ENCODE measurements at places on chromosomes 3 and 15.

- DNase-seq = no peak
These were observed 1.5 kb downstream of the NICN1 start for GRCh38 chr3:49427586-49427985.

- no peak for DNase-seq
These were observed 2.2 kb downstream of the STRA6 start for GRCh38 chr15:74200412-74200815.

DNA sequence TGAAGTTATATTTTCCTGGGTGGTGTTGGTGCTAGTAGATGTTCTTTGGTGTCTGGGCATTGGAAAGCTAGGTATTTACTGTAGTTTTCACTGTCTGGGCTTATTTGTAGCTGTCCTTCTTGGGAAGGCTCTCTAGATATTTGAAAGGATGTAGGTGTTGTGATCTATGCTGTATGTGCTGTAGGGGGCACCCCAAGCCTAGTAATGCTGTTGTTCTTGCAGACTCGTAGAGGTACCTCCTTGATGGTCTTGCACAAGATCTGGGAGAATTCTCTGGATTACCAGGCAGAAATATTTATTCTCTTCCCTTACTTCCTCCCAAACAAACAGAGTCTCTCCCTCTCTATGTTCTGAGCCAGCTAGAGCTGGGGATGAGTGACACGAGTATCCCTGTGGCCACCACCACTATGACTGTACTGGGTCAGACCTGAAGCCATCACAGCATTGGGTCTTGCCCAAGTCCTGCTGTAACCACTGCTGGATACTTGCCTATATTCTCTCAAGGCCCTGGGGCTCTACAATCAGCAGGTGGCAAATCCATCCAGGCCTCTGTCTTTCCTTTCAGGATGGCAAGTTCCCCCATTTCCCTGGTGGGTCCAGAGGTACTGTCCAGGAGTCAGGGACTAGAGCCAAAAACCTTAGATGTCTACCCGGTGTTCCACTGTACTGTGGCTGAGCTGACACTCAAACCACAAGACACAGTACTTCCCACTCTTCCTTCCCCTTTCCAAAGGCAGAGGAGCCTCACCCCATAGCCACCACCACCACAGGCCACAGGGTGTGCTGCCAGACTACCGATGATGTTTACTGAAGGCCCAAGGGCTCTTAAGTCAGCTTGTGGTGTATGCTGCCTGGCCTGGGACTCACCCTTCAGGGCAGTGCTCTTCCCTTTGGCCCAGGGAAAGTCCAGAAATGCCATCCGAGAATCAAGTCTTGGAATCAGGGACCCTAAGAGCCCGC is 195.2 kb upstream of the DPPA4 start:
- DNase-seq = peak; percentile 3

DNA sequence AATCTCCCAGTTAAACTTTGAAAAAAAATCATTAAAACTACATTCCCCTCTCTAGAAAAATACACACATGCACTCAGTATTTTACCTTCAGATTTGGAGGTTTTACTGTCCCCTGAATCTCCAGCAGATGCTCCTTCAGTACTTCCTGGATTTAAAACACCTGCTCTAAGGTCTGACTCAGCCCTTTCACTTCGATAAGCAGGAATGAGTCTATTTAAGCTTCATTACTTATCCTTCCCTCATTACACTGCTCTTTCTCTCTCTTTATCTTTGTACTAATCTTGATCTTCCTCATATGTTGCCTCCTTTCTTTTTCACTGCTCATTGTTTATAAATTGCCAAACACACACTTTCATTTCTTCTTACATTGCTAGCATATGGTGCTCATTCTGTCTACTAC is 443.9 kb downstream of the DIPK2A start:
- no peak for DNase-seq

- DNase-seq = peak; percentile 13
These were observed 1.8 kb upstream of the ZSCAN2 start for GRCh38 chr15:84598993-84599392.

GRCh38 chr3:170712798-170713197 is 126.9 kb upstream of the SLC7A14 start:
- no peak for DNase-seq

DNA sequence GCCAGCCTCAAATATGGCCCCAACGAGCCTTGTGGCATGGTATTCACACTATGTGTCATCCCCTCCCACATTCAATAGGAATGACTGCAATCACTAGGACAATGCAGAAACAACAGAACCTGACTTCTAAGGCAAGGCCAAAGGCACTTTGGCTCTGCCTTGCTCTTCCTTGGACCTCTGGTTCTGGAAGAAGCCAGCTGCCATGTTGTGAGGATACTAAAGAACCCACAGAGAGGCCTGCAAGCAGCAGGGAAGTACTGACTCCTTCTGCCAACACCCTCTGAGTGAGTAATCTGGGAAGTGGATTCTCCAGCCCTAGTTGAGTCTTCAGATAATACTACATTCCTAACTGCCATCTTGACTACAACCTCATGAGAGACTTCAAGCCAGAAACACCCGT is 64.7 kb downstream of the ADAMTS9 start:
- DNase-seq = no peak

DNA sequence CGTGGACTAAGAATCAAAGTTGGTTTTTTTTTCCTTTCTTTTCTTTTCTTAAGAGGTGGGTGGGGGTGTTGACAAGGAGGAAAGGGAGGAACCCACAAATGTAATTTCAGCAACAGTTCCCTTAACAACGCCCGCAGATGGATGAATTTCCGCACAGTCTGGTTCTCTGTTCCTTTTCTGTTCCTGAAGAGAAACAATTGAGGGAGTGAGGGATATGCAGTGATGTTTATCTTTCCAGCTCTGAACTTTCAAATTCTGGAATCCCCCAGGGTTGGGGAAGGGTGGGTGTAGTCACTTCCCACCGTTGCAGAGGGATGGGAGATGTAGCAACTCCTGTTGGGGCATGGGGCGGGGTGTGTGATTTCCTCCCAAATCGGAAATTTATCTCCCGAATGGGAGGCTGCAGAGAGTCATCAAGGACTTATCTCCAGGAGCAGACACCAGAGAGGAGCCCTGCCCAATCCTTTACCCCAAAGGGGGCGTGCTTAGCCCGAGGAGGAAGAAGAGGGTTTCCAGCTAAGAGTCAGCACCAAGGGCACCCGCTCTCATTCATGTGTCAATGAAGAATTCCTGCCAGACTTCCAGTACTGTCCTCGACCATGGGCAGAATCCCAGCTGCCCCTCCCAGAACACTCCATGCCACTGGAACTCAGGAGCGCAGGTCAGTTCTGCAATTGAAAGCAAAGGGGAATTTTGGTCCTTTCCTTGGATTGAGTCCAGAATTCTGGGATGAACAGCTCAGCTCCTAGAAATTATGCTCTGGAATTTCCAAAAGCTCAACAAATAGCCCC is 35.0 kb upstream of the CFAP161 start:
- no peak for DNase-seq

DNA sequence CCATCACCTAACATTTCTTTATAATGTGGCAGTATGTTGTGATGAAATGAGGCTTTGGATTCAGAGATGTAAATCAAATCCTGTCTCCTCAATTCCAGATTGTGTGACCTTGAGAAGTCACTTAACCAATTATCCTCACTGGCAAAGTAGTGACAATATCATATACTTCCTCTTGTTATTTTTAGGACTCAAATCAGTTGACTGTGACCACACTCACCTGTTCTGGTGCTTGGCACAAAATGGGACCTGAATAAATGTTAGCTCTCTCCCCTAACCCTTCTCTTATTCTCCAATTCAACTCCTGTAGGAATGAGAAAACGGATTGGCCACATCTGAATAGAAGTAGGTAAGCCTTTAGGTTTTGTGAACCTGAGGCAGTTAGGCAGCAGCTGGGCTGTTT is 42.1 kb downstream of the IQCH start:
- DNase-seq = no peak

DNA sequence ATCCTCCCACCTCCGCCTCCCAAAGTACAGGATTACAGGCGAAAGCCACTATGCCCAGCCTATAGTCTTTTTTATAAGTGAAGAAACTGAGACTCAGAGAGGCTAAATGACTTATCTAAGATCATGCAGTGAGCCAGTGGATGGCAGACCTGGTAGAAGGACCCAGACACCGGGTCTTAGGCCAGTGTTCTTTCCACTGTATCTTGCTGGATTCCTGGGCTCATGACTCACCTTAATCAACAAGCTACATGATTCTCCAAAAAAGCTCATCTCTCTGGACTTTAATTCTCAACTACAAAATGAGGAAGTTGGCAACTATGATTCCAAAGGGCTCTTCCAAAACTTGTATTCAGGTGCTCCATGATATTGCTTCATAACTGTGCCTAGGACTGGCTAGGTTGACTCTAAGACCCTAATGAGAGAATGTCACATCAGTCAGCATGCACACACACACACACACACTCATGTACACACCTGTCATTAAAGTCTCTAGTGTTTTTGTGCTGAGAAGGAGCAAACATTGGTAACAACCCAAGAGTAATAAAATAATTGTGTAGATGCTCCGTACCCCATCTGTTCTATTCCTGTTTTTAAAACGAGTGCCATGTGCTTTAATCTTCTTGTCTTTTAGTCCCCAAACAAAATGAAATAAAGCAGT is 89.7 kb upstream of the SLC4A7 start:
- no peak for DNase-seq

DNA sequence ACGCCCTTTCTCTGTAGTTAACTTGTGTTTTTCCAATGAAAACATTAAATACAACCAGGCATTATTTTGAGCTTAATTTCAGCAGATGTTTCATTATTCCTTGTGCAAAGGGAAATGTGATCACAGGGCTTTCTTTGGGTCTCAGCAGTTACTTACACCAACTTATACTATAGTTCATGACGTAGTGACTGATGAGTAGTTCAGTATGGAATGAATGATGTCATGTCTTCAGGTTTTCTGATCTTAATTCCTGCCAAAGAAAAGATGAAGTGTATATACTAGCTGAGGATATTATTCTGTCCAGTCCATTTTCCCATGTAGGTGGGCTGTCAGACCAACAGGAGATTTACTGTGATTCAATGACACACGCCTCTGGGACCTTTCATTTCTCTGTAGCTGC is 61.3 kb downstream of the MYRIP start:
- no peak for DNase-seq

GRCh38 chr3:63500196-63500595 is 152.3 kb upstream of the SNTN start:
- no peak for DNase-seq

- DNase-seq = no peak
These were observed 77.1 kb downstream of the DUT start for GRCh38 chr15:48408327-48408726.

- no peak for DNase-seq
These were observed 340.7 kb downstream of the CNTN3 start for GRCh38 chr3:74273555-74274402.

- DNase-seq = no peak
These were observed 8.0 kb upstream of the LTK start for GRCh38 chr15:41521614-41522013.

DNA sequence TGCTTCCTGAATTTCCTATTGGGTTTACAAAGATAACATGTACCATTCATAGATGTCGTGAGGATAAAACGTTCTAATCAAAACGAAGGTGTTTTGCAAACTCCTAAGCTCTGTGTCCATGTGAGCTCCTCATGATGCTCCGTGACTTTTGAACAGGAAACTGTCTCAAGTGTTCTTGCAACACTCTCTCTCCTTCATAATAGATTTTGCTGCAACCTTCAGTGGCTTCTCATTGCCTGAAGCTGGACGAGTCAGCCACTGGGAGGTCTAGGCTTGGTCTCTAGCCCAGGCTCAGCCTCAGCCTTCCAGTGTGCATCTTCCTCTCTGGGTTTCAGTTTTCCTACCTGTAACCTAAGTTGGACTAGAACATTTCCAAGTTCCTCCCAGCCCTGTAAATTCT is 18.7 kb upstream of the BCL2A1 start:
- no peak for DNase-seq

DNA sequence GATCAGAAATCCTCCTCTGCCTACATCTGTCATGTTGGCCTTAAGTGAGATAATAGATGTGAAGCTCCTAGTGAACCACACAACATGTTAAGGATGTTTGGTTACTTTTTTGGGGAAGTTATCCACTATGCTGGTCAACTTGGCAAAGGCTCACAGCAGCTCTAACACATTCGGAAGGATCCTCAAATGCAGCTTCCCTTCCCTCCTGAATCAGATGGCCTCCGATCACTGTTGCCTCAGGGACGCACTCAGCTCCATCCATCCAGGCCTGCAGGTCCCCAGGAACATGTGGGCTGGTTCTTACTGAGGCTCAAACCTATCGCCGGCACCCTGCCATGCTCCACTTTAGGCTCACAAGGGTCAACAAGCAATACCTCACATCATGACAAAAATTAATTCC is 67.9 kb downstream of the CORO2B start:
- no peak for DNase-seq

GRCh38 chr3:69120879-69121464 is 1.4 kb downstream of the LMOD3 start:
- DNase-seq = peak; percentile 66

DNA sequence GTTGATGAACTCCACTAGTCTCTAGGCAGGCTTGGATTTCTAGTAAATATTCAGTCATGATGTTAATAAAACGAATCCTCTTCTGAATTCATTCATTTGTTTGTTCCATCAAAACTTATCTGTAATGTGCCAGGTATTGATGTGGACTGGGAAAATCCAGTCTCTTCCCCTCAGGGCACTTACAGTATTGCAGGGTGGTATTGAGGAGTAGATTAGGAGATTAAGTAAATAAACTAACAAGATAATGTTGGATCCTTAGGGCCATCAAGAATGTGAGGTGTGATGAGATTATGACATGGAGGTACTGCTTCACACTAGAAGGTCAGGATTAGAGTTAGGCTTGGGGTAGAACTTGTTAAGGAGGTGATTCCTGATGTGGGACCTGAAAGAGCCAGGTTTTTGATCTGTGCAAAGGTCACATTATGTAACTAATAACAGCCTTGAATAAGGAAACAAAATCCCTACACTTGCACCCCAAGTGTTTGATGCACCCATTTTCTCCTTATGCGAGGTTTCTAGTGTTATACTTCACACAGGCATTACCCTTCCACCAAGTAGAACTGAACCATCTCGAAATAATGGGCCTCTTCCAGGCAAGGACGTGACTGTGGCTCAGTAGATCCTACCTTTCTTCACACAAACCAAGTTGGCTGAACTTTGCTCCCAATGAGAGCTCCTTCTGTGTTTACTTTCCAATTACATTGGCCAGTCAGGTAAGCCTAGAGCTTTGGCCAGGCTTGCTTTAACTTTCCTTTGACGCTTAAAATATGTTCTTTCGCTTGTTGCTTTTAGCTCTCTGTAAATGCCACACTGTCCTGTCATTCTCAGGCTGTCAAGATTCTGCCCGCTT is 16.7 kb downstream of the MCTP2 start:
- no peak for DNase-seq

- DNase-seq = no peak
These were observed 581.5 kb downstream of the TBL1XR1 start for GRCh38 chr3:176615826-176616225.

DNA sequence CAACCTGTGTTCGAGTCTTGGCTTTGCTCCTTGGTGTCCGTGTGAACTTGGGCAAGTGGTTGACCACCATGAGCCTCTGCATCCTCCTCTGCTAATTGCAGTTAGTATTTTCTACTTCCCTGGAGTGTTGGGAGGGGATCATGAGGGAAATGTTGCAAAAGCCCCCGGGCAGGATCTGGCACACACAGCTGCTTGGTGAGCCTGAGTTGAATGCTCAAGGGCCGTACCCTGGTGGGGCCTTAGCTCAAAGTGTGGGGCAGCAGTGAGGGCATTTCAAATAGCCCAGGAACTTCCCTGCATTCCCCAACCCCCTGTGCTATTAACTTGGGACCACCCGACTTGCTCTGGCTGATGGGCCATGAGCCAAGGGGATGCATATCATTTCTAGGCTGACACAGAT is 94.9 kb upstream of the SLC6A11 start:
- no peak for DNase-seq

Measured in substantia nigra (tissue), 51 donors.